Left ventricle myocardium superior (tissue), 1 donor: ENCODE measurements at places on chromosomes 12 and 14. TPM values are rescaled to one million over a fixed set of nuclear protein-coding genes. Genes with fewer than 3 reads are reported as not detected.

AKAP3 gene
- 2.4 TPM for total RNA-seq

DNA sequence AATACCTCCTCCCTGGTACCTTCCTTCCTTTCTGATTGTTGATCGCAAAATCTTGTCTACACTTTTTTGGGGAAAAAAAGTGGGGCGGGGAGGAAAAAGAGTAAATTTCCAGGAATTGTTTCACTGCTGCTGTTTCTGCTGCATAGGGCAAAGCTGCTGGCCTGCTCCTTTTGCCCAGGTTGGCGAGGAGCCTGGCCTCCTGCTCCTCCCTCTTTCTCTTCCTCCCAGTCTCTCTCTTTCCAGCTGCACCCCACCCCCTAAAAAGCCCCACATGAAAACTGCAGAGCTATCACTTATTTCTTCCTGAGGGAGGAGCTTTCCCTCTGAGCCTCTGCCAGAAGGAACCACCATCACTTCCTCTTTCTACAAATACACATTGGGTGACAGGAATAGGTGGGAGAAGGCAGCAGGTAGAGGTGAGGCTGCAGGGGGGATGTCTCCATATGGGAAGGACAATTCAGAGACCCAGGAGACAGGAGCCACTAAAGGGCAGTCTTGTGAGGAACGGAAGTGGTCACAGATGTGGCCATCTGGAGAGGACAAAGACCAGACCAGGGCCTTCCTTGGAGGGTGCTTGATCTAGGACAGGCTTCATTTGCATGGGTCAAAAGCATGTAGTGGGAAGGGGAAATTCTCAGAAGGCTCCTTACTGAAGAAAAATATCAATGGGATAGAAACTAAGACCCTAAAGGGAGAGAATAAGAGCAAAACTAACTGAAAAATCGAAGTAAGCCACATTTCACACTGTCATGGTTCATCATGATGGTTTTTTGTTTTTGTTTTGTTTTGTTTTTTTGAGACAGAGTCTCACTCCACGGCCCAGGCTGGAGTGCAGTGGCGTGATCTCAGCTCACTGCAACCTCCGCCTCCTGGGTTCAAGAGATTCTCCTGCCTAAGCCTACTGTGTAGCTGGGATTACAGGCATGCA lies 14.8 kb downstream of the ZBTB39 start:
- peak; percentile 60 for DNase-seq

SLC41A2 gene
- 2.6 TPM for total RNA-seq

TMEM121 gene
- total RNA-seq, result 4.0 TPM

GRCh38 chr14:68476212-68477109 lies 316.4 kb downstream of the ZFP36L1 start:
- peak; percentile 63 for DNase-seq

NPFF gene
- not detected for total RNA-seq

TMEM179 gene
- total RNA-seq, result not detected

CREBL2 gene
- 16.9 TPM for total RNA-seq

GRCh38 chr12:102107970-102108369 lies 11.9 kb downstream of the NUP37 start:
- DNase-seq, result no peak

DNA sequence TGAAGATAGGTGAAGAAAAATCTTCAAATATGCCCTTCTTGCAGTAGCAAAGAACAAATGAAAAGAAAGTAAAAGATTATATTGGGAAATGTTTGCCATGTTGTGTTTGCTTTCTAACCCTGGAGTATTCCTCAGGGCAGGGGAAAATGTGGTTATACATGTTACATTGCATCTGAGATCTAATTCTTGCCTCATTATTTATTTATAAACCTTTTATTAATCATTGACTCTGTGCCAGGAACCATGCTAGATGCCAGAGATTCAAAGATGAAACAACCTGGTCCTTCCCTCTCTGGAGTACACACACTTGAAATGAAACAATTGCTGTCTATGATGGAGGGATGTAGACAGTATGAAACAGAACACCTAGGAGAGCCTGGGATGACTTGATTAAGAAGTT lies 128.1 kb upstream of the HMGA2 start:
- no peak for DNase-seq

DNA sequence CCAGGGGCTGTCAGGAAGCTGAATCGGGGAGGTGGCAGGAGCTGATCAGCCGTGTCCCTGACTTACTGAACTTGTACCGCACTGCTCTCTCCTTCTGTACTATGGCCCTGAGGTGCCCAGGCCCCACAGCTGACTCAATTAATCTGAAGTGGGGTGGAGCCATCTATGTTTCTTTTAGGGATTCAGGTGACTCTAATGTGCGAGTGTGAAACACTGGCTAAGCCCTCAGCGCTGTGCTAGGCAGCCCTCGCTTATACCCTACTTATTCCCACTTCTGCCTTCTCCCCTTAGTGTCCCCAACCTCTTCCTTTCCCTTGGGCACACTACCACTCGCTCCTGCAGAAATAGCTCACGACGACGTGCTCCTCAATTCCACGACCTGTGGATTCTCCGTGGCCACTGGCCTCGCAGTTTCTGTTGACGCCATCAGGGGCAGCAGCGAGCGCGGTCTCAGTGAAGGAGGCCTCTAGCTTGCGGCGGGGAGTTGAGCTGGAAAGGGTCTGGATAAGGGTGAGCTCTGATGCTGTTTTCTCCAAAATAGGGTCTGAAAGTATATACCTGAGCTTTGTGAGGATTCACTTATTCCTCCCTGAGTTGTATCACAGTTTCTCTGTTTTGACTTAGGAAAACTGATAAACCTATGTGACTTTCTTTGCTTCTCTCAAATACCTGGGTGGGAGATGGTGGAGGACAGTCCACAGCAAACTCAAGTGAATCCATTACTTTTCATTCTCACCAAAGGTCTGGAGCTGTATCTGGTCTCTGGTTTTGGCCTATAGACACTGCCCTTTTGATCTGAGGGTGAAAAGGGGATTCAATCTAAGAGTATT lies 167.6 kb downstream of the SLC41A2 start:
- DNase-seq, result peak; percentile 65

- DNase-seq, result no peak
Measured at GRCh38 chr14:55277972-55278740, 6.9 kb downstream of the FBXO34 start.

DNA sequence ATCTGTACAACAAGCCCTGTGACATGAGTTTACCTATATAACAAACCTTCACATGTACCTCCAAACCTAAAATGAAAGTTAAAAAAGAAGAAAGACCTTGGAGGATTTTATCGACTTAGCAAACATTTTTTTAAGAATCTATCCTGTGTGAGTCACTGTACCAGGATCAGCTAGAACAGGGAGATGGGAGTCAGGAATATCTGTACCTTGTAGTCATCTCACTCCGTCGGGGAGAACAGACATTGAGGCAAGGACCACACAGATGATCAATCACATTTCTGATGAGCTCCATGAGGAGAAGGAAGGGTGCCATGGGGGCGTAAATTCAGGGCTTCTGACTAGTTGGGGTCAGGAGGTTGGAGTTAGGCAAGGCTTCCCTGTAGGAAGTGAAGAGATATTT lies 310.6 kb downstream of the VRK1 start:
- DNase-seq, result no peak

DNA sequence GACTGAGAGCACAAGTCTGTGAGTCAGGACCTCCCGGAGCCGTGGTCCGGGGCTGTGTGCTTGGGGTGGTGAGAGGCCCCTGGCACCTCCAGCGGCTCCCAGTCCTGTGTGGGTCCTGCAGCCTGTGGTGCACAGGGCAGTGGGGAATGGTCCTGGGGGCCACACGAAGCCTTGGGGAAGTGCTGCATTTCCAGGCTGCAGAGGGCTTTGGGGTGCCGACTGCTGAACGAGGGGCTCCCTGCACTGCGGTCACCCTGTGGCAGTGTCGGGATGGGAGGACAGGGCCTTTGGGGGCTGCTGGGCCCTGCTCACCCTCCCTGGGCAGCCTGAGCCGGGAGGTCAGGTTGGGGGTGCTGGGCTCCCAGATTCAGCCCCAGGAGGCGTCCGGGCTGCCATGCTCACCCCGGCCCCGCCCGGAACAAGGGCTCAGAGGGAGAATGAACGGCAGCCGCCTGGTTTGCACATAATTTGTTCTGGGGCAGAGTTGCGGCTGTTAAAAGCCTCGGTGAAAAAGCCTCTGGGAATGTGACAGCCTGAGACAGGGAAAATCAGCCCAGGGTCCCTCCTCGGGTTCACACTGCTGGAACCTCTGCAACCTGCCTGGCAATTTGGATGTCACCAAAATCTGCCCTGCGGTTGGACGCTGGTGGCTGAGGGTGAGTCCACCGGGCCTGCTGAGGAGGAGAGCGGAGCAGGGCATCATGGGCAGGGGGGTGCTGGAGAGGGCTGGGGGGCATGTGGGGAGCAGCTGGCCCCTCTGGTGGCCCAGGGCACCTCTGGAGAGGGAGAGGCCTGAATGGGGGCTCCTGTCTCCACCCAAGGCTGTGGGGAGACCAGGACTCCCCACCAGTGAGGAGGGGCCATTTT lies 109.2 kb downstream of the KIF26A start:
- DNase-seq, result no peak

SLC16A7 gene
- total RNA-seq, result 129 TPM

- DNase-seq, result no peak
Measured at GRCh38 chr14:24366413-24366720, 1.6 kb upstream of the NFATC4 start.

KRT82 gene
- total RNA-seq, result not detected

TBX3 gene
- 16.3 TPM for total RNA-seq

DNA sequence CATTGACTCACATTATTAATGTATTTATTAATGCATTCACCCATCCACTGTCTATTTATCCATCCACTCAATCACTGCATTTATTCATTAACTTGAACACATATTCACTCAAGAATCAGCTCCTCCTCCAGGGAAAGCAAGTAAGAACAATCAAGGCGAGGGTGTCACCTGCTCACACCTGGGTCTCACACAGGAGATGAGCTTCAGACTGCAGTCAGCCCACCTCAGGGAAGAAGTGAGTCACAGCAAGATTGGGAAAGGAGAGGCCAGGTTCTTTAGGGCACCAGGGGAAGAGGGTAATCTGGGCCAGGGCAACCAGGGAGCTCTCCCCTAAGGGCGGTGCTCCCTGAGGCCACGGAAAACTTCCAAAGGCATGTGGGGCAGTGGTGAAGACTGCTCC lies 367.3 kb downstream of the BCL11B start:
- no peak for DNase-seq

GRCh38 chr12:52234223-52234810 lies 1.3 kb downstream of the KRT7 start:
- no peak for DNase-seq

DNA sequence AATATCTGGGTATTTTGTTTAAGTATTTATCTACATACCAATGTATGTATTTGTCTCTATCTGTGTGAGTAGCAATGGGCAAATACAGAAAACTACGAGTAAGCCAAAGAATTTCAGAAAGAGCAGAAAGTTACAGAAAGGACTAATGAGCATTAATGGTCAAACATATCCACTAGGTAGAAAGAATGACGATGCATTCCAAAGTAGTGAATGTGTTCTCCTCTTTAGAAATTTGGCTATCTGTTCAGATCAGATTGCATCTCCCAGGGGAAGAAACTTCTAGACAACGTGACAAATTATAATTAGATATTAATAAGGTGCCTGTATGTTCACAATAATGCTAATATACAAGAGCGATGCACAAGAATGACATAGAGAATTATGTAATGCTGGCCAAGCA lies 194.5 kb upstream of the GZMB start:
- DNase-seq, result no peak

GYS2 gene
- total RNA-seq, result not detected

DNA sequence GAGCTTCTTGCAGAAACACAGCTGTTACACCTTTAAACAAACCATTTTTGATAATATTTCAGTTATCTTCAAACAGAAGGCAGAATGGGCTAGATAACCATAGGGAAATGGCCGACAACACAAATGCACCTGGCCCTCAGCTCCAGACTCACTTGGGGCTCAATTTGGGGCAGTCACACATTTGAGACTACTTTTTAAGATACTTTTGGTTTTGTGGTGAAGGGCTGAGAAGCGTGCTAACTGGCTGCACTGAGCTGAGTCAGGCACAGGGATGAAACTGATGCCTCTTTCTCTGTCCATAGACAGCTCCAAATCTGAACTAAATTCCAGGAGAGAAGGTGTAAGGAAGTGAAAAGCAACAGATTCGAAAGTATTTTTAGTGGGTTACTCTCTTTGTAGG lies 18.5 kb upstream of the GRIP1 start:
- DNase-seq, result no peak

DNA sequence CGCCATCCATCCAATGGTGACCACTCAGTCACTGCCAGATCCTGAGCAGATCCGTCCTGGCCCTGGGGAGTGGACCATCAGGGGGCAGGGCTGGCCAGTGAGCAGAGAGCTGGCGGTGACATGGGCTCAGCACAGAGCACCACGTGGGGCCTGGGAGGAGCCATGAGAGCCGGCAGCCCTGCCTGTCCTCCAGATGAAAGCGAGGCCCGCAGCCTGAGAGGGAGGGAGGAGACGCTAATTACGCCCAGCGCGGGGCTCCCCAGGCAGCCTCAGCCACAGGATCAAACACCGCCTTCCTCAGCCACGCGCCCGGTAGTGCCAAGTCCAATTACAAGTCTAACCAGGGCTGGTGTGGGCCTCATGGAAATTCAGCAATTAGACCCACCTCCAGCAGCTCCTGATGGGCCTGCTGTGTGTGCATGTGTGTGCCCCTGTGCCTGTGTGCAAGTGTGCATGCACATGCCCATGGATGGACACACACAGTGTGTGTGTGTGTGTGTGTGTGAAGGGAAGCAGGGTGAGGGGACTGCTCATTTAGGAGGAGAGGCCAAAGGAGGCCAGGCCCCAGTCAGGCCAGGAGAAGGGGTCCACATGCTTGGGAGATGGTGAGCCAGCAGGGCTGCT lies 68.0 kb downstream of the KIF26A start:
- DNase-seq, result no peak

GRCh38 chr12:56804169-56804568 lies 41.0 kb downstream of the HSD17B6 start:
- no peak for DNase-seq
